ENCODE measurements at places on chromosomes 3 and 15.
A peak's percentile ranks its signal among the peaks of the same experiment; 100 is the strongest.

- DNase-seq = no peak
Measured at GRCh38 chr3:30623351-30623750, 16.9 kb downstream of the TGFBR2 start.

DNA sequence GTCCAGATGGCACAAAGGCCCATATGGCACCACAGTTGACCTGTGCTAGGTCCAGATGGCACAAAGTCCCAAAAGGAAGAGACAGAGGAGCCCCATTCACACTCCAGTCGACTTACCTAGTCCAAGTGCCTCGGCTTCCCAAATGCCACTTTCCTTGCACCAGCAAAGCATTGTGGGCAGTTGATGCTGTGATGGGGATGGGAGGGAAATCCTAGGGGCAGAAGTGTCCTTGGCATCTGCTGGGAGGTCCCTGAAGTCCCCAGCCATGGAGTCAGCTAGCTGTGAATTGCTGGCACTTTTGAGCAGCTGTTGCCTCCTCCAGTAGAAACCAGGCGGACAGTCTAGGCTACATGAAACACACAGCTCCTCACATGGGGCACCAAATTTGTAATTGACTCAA, 60.3 kb upstream of the SIAH2 start:
- DNase-seq = no peak

GRCh38 chr3:77342688-77343087, 302.8 kb downstream of the ROBO2 start:
- no peak for DNase-seq

DNA sequence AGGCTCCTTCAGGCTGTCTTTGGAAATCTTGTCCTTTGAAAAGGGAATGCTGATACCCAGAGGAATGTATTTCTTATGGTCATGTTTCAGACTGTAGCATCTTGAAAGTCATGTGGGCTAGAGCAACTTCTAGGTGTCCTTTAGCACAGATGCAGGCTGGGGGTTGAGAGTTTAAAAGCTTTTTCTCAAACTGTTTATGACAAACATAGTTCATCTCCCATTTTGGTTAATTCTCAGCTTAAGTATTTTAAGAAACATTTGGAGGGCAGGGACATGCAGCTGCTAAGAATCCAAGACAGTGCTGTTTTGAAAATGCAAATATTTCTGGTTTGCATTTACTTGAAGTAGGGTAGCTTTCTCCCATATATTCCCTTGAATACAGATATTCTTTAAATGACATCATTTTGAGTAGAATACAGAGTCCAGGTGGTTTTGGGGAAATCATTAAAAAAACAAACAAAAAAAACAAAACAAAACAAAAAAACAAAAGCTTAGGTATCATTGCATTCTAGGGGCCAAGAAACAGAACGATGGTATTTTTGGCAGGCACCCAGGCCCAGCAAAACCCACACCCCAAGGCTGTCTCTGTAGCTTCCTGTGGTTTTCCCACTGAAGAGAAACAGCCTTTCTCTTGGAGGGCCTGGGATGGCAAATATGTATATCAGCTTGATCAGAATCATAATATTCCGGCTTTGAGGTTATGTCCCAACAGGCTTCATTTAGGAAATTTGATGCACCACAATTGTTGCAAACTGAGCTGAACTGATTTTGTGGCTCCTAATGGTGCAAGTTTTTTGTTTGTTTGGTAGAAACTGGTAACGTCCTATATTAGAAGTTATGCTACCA, 120.0 kb downstream of the ATG7 start:
- no peak for DNase-seq

- no peak for DNase-seq
Measured at GRCh38 chr3:193594946-193595689, 2.1 kb downstream of the OPA1 start.

DNA sequence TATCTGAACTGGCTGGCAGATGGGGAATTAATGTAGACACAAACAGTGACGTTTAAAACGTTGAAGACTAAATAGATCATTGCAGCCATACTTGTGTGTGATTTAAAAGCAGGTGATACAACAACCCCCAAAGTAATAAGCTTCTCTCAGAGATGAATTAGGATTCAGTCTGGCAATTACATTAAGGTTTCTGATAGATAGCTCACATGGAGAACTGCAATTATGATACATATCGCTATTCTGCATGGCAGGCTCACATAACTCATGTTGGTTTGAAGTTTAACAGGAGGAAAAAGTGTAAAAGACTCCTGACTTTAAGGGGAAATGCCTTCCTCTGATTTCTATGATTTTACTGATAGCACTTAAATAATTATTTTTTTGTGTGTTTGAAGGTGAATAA, 196.9 kb downstream of the CLSTN2 start:
- no peak for DNase-seq

GRCh38 chr3:177385831-177386301, 188.6 kb upstream of the TBL1XR1 start:
- DNase-seq = no peak

DNA sequence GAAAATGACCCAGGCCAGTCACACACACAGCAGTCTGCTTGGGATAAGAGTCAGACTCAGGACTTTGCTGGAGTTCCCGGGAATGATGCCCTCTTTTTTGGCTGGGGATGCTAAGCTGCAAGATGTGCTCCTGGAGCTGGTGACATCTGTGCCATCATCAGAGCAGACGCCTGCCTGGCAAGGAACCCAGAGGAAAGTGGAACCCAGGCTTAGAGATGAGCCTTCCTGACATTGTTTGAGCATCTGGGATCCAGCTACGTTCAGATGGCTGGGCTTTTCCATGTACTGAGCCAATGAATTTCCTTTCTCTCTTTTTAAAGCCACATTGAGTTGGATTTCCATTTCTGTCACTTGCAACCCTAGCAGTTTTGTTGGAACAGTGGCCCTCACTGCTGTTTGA, 53.3 kb downstream of the EBLN2 start:
- DNase-seq = no peak

DNA sequence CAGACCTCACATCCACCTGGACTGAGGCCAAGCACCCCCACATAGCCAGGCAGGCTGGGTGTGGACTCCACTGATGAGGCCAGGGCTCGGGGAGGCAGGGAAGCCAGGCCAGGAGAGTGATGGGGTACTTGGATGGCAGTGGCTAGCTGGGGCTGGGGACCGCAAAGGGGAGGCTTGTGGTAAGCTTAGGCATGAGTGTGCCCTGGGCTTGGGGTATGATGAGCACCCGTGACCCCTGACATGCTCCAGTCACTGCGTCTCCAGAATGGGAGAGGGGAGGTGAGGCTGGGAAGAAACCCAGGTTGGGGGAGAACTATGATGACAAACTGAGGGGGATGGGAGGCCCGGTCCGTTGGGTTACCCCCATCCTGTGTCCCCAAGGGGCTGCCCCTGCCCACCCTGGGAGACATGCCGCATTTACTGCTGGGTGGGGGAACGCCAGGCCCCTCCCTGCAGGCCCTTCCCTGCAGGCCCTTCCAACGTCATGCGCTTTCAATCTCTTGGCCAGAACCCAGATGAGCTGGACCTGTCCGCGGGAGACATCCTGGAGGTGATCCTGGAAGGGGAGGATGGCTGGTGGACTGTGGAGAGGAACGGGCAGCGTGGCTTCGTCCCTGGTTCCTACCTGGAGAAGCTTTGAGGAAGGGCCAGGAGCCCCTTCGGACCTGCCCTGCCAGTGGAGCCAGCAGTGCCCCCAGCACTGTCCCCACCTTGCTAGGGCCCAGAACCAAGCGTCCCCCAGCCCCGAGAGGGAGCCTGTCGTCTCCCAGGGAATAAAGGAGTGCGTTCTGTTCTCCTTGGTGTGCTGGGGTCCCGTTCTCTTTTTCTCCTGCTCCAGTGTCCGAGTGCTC, 34.1 kb downstream of the TSPAN3 start:
- no peak for DNase-seq

DNA sequence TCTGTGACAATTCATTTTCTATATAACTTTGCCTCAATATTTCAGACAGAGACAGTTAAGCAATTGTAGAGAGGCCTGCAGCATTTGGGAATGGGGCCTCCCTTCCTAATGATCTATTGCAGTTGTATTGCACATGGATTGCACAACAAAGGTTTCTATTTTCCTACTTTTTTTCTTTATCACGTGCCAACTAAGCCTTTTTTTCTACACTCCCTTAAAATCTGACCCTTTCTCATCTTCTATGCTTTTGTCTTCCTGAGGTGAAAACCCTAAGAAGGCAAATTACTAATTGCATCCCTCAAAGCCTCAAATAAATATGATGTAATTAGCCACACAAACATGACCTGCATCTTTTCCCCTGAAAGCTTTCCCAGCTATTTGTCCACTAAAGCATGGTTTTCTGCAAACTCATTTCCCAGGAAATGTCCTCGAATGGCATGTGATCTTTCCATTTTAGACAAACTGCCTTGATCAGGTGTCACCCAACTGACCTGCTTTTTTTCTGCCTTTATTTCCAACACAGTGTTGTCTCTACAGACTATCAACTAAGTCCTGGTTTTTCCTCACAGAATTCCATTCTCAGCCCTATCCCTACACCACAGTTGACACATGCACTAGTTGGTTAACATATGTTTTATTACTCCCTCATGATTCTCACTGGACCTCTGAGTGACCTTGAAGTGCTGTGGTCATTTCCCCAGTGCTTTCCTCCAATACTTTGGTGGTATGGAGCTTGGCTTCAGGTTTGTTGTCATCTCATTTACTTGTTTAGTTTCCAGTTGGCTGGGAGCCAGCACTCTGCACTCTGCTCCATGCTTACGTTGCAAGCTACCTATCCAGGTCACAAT, 31.9 kb upstream of the TSC22D2 start:
- no peak for DNase-seq

GRCh38 chr15:81043935-81044575, 43.3 kb downstream of the TLNRD1 start:
- DNase-seq = no peak

- DNase-seq = no peak
Measured at GRCh38 chr3:1971780-1972179, 126.9 kb upstream of the CNTN4 start.

- no peak for DNase-seq
Measured at GRCh38 chr3:169552533-169552932, 111.0 kb downstream of the MECOM start.

DNA sequence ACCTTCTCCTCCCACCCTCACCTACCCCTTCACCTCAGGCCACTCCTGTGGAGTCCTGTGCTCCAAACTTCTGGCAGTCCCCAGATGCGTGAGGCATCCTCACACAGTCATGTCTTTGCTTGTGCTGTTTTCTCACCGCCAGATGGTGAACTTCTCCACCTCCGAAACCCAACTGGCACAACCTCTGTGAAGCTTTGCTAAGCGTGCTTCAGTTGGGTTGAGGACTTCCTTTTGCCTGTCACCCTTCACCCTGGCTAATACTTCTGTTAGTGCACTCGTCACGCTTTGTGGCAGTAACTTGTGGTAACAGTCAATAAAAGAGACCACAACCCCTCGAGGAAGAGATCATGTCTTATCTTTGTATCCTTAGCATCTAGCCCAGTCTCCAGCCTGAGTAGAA, 42.0 kb upstream of the SKOR1 start:
- peak; percentile 17 for DNase-seq

DNA sequence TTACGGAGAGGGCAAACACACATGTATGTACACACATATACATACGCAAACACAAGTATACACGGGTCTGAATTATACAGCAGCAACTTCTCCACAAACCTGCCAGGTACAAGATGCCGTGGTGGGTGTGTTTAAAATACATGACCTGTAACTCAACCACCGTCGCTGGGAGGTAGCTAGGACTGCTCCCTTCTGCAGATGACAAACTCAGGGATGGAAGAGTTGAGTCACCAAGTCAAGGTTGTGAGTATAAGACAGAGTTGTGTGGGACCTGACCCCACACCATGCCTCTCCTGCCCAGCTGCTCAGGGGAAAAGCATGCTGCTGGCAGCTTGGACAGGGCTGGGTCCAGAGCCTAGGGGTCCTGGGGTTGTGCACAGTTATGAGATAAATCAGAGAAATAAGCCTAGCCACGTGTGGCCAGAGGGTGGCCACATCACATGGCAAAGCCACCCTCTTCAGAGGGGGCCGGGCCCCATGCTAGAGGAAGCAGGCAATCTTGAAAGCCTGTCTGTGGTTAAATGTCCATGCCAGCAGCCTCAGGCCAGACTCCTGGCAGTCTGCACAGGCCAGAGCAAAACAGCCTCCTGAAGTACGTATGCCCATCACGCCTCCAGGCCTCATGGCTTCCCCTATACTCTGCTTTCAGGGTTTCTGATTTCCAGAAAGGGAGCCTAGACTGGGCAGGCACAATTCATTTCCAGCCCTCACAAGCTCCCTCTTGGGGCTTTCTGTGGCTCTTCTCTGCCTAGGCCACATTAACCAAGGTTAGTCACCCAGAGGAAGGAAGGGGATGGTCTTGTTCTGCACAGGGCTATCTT, 107.7 kb upstream of the RPL32 start:
- DNase-seq = peak; percentile 23

GRCh38 chr15:80093854-80094418, 34.5 kb downstream of the ZFAND6 start:
- no peak for DNase-seq

- DNase-seq = no peak
Measured at GRCh38 chr3:100536093-100536492, 43.7 kb downstream of the TMEM45A start.

DNA sequence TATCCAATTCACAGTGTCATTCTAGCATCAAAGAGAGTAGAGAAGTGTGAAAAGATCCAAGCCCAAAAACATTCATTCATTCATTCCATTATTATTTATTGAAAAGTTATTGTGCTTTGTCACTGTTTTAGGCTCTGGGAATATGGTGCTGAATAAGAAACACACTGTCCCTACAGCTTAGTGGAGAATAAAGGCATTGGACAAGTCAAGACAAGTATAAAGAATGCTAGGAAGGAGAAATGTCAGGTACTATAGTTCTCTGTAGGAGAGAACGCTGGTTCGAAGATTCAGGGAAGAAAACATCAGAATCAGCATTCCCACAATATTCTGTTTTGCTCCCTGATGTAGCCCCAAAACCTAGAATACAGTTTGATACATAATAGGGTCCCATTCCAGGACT, 128.8 kb upstream of the CHRM5 start:
- no peak for DNase-seq

DNA sequence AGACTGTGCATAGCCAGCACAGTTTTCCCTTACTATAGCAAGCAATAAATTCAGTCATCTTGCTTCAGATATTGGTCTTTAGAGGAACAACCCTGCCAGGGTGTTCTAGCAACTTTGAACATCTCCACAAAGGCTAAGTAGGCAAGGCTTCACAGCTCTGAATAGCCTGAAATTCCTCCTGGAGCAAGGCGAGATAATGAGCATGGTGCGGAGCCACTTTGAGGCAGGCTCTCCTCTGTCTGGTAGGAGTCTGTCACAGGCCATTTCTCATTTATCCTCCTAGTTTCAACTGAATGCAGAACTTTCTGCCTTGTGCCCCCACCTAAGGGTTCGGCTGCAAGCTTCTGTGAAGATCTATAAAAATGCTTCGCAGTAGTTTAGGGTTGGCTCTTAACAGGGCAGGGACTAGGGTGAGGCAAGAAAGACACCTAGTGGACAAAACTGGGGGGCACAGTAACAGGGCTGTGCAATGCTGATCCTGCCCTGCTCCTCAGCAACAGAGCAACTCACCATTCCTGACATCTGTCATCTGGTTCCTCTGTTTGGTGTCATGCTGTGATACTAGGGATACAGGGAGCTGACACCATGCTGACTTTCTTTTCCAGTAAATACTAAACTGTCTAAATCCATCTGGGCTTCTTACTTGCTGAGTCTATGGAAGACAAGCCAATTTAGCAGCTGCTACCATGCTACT, 16.6 kb upstream of the EHHADH start:
- no peak for DNase-seq

- DNase-seq = no peak
Measured at GRCh38 chr3:461006-461405, 264.4 kb downstream of the CHL1 start.

All from activated T-cell treated with anti-CD3 and anti-CD28 coated beads for 4 hours (primary cell).